ENCODE measurements at places on chromosomes 2 and 18.

- no peak for DNase-seq
These were observed 27.1 kb upstream of the TGIF1 start for GRCh38 chr18:3422905-3423304.

DNA sequence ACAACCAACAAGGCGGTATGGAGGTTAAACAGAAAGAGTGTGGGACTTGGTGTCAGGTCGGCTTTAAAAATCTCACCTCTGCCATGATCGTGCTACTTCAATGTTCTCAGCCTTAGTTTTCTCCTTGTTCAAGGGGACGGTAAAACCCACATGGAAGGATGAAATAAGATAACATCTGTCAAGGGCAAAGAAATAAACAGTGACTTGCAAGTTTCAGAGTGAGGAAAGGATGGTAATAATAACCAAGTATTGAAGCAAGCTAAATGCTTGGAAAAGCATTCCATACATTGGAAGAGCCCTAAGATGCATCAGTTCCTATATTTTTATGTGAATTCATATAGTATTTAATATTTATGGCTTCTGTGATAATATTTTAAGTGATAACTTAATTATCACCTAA, 29.8 kb upstream of the LMAN1 start:
- no peak for DNase-seq

- DNase-seq, result no peak
These were observed 206.9 kb downstream of the ICOS start for GRCh38 chr2:204143216-204144014.

- no peak for DNase-seq
These were observed 17.4 kb downstream of the NRP2 start for GRCh38 chr2:205699515-205700289.

DNA sequence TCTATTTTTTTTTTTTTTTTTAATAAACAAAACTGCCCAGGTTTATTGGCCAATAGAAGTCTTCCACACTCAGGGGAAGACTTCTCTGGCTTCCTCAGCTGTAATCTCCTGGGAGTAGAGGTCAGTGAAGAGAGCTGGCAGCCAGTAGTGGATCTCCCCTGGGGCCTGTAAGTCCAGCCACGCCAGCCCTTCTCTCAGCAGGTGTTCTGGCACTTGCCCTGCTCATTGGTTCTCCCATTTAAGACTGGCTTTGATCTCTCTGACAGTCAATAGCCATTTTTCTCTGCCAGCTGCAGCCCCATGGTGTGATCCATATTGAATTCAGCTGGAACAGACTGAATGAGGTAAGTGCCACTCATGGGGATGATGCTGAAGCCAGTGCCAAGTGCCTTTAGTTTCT, 170.6 kb upstream of the SPHKAP start:
- no peak for DNase-seq

- DNase-seq, result no peak
These were observed 39.0 kb upstream of the TMEM131 start for GRCh38 chr2:98034745-98035144.

DNA sequence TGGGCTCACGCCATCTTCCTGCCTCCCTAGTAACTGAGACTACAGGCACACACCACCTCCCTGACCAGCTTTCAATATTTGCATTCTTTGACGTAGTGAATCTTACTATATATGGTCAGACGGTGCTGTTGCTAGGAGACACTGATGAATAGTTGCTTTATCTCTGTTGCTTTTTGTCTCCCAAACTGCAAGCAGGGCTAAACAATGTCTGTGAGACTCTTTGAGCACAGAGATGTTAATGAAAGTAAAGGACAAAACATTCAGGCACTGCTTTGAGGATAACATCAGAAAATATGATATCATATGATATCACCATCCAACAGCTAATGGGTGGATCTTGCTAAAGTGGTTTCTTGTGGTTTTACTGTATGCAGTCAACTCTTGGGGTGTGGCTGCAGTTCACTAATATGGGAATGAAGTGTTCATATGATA, 43.0 kb downstream of the EMILIN2 start:
- no peak for DNase-seq

GRCh38 chr2:37890893-37891495, 34.1 kb upstream of the RMDN2 start:
- DNase-seq, result peak; percentile 69

DNA sequence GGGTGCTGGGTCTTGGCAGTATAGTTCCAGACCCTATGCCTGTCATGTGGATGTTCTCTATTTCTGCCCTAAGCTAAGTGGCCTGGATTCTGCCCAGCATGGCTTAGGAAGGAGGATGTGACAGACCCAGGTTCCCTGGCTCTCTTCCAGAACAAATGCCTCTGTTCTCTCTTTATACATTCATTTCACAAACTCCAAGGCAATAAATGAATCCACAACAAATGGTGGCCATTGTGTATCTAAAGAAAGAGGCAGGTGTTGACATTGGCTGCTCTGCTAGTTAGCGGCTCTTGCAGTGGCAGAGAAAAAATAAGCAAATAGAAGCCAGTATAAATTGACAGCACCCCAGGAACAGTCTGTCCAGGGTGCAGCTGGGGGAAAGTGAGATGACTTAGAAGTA, 298.6 kb downstream of the SUCLG1 start:
- DNase-seq, result no peak

GRCh38 chr2:216594081-216594480, 39.1 kb upstream of the IGFBP2 start:
- no peak for DNase-seq

DNA sequence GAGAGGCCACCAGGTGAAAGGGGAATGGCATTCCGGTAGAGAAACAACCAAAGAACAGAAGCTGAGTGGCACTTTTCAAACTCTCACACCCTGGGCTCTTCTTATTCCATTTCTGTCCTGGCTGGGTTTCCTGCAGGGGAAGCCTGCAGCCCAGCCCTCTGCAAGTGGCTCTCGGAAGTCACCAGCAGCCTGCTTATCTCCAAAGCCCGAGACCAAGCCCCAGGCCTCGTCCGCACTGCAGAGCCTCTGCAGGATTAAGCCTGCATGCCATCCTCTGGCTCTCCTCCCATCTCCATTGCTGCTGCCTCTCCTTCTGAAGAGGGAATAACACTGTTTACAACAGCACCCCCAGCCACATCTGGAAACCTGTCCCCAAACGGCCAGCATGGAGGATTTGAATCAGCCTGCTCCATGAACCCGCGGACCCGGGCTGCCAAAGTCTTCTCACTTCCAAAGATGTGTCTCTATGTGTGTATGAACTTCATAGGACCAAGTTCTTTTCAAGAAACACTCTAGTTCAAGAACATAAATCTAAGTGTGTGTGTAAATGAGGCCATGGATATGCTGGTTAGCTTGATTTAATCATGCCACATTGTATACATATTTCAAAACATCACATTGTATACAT, 54.2 kb downstream of the DIPK1C start:
- no peak for DNase-seq

DNA sequence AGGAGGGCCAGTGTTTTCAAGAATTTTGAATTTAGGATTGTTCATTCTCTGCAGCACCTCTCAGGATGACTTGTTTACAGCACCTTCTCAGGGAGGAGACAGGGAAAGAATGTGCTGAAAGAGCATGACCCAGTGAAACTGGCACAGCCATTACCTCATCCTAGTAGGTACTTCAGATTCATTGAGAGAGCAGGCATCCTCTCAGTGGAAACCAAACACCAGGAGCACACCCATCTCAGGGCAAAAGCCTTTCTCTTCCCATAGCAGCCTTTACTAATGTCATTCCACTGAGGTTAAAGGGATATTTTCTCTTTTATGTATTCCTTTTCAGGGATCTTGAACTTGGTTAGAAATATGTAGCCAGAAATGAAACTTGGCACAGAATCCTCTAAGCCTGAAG, 2.6 kb downstream of the MAP2 start:
- no peak for DNase-seq

DNA sequence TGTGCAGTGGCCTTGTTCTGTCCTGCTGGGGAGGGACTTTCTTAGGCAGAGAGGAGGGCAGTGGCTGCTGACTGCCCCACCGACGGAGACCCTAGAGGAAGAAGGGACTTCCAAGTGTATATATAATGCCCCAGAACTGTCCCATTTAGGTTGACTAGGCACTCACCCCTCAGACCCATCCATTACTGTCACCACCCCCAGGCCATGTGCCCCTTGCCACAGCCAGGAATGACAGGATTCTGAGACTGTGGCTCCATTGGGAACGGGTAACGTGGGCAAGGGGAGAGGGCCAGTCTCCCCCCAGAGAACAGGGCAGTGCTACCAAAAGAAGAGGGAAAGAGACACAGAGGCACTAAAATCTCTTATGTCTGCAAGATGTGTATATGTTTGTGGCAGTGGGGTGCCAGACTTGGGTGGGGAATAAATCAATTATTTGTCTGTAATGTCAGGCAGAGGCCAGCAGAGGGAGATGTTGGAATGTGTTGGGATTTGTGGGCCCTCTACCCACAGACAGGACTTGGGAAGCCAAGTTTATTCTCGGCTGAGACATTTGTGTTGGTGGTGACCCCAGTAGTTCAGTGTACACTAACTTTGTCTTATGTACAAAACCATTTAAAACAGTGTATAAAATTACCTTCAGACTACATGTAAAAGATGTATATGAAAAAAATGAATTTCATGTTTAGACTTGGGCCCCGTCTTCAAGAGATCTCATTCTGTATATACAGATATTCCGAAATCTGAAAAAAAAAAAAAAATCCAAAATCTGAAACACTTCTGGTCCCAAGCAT, 24.0 kb upstream of the TMEM37 start:
- peak; percentile 65 for DNase-seq

DNA sequence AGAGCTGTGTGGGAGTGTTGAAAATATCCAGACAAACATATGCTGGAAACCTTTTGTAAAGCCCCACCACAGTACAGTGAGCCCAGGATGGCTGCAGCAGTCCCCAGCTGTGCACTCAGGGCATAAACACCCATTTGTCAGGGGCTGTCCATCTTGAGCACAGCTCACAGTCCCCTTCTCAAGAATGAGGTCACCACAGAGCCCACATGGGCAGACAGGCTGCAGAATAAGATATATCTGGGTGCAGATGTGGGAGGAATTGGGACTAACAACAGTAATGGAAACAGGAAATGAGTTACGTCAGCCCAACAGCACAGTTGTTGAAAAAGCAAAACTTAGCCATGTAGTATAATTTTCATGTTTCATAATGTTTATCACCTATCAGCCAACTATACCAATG, 219.6 kb downstream of the ETAA1 start:
- DNase-seq, result peak; percentile 67

DNA sequence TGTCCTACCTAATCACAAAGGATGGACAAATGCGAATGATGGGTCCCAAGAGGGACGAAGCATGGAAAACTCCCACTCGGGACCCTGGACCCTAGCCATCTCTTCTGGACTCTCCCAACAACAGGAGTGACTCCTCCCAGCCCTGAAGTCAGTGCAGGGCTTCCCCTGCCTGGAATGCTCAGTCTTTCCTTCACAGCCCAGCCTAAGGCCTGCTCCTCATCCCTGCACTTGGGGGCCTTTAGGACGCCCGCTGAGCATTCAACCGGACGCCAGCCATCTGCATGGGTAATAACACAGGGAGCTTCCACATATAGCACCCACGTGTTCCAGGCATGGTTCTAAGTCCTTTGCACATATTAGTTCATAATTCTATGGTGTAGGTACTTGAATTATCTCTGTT, 237.5 kb downstream of the KLHL29 start:
- no peak for DNase-seq

- DNase-seq, result no peak
These were observed 1.3 kb downstream of the TANC1 start for GRCh38 chr2:158969715-158970240.

GRCh38 chr2:203461746-203462145, 73.4 kb downstream of the RAPH1 start:
- no peak for DNase-seq

- DNase-seq, result peak; percentile 41
These were observed 529.1 kb upstream of the HNMT start for GRCh38 chr2:137435162-137435561.

DNA sequence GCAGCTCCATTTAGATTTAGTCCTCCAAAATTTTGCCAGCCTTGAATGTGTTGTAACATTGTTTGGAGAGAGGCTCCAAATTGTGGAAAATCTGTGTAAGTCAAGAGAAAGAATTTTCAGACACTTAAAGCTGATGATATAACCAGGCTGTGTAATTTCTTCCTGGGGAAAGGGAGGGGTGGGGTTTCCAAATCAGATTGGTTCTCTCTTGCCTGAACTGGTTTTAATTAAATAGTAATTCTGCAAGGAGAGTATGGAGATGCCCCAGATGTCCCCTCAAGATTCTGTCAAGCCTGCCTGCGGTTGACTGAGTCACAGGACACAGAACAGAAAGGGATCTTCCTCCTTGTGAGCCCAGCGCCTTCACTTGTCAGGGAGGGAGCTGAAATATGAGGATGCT, 54.5 kb downstream of the C18orf63 start:
- peak; percentile 88 for DNase-seq

DNA sequence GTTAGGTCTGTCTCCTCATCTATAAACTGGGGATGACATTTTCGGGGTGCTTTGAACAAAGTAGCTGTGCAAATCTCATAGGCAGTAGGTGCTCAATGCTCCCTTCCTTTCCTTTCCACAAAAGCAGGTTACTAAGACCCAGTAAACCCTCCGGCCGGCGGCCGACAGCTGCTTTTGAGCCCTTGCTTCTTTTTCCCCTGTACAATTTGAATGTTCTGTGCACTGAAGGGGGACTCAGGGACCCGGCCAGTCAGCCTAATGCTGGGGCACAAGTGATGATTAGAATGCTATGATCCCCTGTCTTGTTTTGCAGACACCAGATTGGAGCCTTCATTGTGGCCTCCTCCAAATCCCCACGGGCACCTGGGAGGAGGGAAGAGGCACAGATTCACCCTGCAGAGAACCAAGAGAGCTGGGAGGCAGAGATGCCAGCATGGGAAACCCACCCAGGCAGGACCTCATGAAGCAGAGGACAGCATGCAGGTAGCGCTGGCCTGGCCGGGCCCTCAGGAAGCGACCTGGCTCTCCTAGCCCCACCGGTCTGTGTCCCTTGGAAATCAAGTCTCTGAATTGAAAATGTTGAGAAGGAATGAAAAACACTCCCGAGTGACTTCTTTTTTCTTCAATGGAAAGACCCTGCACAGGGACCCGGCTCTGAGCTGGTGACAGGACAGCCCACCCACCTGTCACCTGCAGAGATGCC, 128.6 kb upstream of the HDAC4 start:
- DNase-seq, result no peak

- DNase-seq, result no peak
These were observed 108.2 kb upstream of the CAPN13 start for GRCh38 chr2:30915486-30915885.

GRCh38 chr2:74917702-74918619, 40.5 kb upstream of the POLE4 start:
- DNase-seq, result peak; percentile 75

DNA sequence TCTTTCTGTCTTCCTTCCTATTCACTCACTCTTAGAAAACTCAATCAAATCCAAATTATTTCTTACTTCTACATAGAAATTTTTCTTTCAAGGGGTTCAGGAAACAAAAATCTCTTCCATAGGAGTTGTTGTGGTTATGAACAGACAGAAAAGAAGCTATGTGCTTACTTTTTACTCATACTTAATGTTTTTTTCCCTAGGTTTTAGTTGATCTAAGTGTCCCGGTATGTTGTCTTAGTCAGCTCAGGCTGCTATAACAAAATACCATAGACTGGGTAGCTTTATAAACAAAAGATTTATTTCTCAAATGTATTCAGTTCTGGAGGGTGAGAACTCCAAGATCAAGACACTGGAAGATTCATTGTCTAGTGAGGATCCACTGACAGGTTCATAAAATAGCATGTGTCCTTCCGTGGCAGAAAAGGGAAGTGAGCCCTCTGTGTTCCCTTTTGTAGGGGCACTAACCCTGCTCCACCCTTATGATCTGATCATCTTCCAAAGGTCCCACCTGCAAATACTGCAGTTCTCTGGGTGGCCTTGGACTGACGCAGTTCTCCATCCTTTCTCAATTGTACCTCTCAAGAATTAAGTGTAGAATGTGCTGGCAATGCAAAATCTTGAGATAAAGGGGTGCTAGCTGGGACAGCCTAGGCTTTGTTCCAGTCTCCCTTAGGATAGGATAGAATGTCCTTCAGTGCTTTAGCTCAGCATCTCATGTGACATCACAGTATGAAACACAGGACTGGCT, 14.4 kb upstream of the VRK2 start:
- DNase-seq, result peak; percentile 21
